ENCODE measurements at places on chromosomes 7 and 10. TPM values are rescaled to one million over a fixed set of nuclear protein-coding genes. Genes with fewer than 3 reads are reported as not detected.

DNA sequence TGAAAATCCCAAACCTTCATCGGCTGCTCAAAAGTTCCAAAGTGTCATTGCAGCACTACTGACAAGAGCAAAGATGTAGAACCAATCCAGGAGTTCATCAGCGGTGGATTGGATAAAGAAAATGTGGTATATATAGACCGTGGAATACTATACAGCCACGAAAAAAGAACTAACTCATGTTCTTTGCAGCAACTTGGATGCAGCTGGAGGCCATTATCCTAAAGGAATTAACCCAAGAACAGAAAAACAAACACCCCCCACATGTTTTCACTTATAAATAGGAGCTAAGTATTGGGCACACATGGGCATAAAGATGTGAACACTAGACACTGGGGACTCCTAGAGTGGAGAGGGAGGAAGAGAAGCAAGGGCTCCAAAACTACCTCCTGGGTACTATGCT is 31.6 kb downstream of the PHYH start:
- DNase-seq, result no peak
- H3K36me3 ChIP-seq, result no peaks in the 10 kb centered on the region
- no peak overlapping the region for H3K4me3 ChIP-seq
- no peaks in the 10 kb centered on the region for H3K4me1 ChIP-seq

Gene MYL10
- 0.52 TPM for total RNA-seq

Gene EEPD1
- 1.3 TPM for total RNA-seq

Gene LIPN
- total RNA-seq, result not detected

Gene STRA8
- not detected for total RNA-seq

DNA sequence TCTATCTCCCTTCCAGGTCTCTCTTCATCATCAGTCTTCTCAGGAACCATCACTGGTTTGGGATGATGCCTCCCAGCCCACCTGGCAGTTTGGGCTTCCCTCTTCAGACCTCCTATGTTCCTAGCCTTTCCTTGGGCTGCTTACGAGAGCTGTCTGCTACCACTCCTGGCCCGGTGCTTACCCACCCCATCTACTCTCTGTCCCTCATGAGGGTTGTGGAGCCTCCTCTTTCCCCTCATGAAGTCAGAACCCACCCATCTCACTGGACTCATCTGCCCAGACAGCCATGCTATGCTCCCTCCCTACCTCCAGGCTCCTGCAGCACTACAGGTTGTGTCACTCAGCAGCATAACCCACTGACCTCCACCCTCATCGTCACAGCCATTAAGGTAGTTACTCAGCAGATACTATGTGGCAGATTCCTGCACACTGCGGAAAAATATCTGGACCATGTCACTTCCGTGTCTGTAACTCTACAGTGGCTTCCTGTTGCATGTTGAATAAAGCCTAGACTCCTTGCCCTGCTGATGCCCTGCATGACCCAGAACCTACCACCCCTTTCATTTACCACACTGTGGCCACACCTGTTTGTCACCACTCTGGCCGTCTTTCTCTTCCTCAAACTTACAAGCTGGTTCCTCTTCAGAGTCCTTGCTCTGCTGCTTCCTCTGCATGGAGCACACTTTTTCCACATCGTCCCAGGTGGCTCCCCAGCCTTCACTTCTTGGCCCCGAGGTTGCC is 2.0 kb downstream of the DBNL start:
- no peak for DNase-seq
- H3K4me3 ChIP-seq, result peak overlapping the region; percentile 82
- H3K36me3 ChIP-seq, result peaks cover 9% of the 10 kb centered on the region
- no peaks in the 10 kb centered on the region for H3K27me3 ChIP-seq
- peaks cover 26% of the 10 kb centered on the region for H3K4me1 ChIP-seq
- peak overlapping the region; percentile 35 for H3K27ac ChIP-seq
